ENCODE measurements at places on chromosomes 12 and 14.

- no peak for DNase-seq
Measured at GRCh38 chr14:53124786-53125185, 28.3 kb downstream of the DDHD1 start.

GRCh38 chr12:4849115-4849541, 60.6 kb upstream of the KCNA1 start:
- peak; percentile 47 for DNase-seq

DNA sequence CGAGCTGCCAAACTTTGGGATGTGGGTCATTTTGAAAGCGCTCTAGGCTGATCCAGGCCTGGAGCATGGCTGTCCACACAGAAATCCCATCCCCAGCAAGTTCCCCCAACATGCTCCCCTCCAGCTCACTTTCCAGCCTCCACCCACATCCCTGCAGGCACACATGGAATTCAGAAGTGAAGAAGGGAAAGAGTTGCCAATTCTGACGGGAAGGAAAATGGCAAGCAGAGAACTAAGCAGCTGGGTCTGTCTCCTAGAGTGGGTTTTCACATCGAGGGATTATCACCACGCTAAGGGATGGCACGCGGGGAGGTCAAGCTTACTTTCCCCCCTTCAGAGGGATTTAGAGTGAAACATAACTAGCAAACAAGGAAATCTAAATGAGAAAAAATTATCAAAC, 142.3 kb downstream of the RIMBP2 start:
- DNase-seq: no peak

- DNase-seq: peak; percentile 5
Measured at GRCh38 chr12:117596968-117597367, 235.5 kb upstream of the NOS1 start.

DNA sequence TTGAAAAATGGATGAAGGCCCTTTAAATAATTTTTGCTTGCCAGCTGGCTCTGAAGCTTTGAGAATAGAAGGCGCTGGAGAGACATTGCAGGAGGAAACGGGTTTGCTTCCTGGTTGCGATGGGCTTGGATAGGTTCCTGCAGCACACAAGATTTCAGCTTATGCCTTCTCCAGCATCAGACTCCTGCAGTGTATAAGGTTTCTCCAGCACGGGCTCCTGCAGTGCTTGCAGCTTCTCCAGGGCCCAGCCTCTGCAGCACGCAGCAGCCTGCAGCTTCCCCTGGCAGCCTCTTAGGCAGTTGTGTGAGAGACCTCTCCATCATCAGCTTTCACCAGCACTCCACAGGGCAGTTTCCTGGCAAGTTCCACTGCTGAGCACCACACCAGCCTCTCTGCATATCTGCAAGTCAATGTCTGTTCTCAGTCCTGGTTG, 78.7 kb upstream of the ZDHHC17 start:
- DNase-seq: no peak

DNA sequence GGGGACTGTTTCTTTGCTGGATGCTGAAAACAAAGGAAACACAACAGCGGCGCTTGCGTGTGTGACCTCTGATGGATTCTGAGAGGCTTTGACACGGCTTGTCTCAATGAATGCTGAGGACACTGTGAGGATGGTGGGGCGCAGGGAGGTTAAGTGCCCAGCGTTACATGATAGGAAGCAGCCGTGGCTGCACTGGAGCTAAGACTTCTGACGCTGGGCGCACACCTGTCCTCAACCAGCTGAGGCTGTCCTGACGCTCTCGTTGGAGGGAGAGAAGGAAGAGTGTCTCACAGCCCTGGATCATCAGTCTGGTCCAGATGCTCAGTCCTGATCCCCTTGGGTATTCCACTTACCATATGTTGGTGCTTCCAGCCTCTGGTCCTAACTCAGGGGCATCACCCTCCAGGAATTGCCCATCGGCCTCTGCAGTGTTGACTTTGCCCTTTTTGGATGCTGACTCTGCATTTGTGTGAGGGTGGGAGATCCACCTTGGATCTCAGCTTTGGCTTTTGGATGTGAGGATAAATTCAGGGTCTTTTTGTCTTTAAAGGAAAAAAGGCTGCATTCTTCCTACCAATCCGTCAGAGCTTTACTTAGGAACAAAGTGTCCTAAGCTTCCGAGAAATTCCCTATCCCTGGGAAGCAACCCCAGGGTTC, 125.2 kb downstream of the ZNF664 start:
- no peak for DNase-seq

GRCh38 chr12:96392397-96392796, 7.8 kb downstream of the CDK17 start:
- no peak for DNase-seq

GRCh38 chr12:50647031-50647430, 116.9 kb upstream of the ATF1 start:
- peak; percentile 70 for DNase-seq

DNA sequence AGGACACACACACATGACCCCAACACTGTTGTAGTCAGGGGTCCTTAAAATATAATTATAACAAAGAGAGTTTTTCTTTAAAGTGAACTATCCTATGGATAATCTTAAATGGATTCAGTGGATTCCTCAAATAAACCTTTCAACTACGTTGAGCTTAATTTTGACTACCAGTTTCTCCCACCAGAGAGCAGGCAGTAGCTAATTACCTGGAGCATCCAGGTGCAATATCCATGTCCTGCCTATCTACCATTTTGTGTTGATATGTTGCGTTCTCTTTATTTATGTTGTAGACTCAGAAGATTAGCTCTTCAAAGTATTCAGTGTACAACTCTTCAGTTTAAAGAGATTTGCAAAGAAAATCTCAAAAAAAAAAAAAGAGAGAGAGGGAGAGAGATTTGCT, 127.2 kb upstream of the GZMB start:
- DNase-seq: no peak

GRCh38 chr14:95651821-95652583, 34.2 kb upstream of the TCL1B start:
- peak; percentile 47 for DNase-seq

DNA sequence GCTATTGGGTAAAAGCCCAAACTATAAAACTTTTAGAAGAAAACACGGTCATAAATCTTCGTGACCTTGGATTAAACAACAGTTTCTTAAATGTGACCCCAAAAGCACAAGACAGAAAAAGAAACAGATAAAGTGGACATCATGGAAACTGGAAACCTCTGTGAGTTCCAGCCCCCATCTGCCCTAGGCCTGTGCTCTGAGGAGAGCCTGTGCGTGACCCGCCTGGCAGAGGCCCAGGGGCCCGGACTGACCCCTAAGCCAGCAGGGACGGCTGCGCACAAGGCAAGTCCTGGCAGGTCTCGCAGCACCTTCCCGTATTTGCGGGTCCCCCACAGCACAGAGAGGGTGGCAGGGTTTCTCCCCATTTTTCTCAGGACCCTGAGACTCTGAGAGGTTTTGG, 76.0 kb downstream of the CHGA start:
- no peak for DNase-seq

DNA sequence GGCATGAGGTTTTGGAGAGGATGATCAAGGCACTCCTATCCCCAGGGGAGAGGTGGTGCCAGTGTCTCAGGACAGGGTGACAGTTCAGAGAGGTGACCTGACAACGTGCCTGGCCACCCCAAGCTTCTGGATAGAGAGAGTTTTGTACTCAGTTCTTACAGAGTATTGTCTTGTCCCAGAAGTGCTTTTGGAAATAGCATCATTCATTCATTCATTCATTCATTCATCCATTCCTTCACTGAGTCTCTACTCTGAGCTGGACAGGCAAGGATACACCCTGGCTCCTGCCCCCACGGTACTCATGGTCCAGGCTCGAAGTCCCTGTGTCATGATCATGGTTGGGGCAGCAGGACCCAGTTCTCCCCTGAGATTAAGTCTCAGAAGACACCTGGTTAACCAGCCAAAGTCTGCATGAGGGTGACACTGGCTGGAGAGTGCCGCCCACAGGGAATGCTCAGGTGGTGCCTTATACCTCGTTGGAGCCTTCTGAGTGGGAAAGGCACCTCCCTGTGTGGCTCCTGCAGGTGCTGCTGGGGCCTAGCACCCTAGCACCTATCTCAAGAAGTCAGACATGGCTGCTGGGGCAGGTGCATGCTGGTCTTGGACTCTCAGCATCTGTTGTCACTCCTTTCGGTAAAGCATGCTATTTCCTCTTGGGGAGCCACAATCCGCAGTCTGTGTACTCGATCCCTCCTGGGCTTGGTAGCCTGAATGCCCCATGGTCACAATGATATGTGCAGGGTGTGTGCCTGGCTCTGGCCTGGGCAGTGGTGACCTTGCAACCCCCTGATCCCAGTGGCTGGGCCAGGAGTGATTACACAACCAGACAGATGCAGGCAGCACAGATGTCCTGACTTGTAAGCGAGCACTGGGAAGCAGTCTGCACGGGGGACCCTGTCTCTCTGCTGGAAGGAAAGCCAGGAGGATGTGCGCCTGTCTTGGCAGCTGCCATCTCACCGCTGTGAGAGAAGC, 57.8 kb downstream of the C14orf132 start:
- no peak for DNase-seq

GRCh38 chr12:124612410-124612680, 44.9 kb upstream of the NCOR2 start:
- DNase-seq: no peak

GRCh38 chr14:41663473-41663850, 56.8 kb downstream of the LRFN5 start:
- peak; percentile 59 for DNase-seq

- DNase-seq: peak; percentile 74
Measured at GRCh38 chr12:19186722-19187661, 57.5 kb downstream of the PLEKHA5 start.

DNA sequence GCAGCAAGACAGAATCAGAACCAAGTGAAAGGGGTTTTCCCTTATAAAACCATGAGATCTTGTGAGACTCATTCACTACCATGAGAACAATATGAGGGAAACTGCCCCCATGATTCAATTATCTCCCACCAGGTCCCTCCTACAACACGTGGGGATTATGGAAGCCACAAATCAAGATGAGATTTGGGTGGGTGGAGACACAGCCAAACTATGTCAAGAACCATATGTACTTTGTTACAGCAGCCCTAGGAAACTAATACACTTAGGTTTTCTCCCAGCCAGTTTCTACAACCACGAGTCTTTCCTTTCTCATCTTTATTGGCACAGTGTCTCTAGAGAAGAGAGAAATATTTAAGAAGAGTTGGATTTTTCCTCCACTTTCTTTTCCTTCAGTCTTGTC, 72.6 kb downstream of the BTG1 start:
- no peak for DNase-seq

GRCh38 chr14:73290279-73290678, 53.0 kb downstream of the PAPLN start:
- no peak for DNase-seq

GRCh38 chr12:95802482-95803270, 12.1 kb upstream of the NTN4 start:
- peak; percentile 100 for DNase-seq

DNA sequence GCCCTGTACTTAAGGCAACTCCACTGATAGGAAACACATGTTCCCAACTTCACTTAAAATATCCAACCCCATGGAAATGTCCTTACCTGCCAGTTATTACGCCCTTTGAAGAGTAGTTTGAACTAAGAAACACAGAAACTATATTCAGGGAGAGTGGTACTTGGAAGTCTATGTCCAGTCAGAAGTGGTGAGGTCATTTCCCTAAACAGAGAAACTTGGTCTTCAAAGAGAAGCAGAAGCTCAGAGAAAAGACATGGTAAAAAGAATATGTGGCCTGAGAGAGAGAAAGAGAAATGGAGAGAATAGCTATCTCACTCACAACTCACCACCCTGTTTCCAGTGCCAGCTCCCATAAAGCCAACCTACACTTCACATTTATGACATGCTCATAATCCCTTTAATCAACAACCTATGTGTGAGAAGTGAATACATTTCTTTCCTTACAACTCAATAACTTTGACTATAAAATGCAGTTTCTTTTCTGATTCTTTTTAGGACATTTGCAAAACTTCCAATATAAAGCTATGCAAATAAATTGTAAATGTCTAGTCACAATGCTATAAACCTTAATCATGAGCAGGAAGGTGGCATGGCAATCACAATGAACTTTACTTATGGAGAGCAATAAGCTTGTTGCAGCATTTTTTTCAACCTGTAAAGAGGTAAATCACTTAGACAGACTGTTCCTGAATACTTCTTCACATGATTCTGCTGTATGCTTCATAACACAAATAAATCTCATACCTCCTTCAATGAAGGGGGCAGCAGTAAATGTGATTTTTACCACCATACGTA, 67.1 kb downstream of the CPNE8 start:
- no peak for DNase-seq

GRCh38 chr14:103501041-103501870, 21.4 kb downstream of the CKB start:
- DNase-seq: no peak

GRCh38 chr12:2845280-2845679, 10.4 kb upstream of the NRIP2 start:
- no peak for DNase-seq

- no peak for DNase-seq
Measured at GRCh38 chr14:100780646-100781355, 45.1 kb upstream of the MEG3 start.

DNA sequence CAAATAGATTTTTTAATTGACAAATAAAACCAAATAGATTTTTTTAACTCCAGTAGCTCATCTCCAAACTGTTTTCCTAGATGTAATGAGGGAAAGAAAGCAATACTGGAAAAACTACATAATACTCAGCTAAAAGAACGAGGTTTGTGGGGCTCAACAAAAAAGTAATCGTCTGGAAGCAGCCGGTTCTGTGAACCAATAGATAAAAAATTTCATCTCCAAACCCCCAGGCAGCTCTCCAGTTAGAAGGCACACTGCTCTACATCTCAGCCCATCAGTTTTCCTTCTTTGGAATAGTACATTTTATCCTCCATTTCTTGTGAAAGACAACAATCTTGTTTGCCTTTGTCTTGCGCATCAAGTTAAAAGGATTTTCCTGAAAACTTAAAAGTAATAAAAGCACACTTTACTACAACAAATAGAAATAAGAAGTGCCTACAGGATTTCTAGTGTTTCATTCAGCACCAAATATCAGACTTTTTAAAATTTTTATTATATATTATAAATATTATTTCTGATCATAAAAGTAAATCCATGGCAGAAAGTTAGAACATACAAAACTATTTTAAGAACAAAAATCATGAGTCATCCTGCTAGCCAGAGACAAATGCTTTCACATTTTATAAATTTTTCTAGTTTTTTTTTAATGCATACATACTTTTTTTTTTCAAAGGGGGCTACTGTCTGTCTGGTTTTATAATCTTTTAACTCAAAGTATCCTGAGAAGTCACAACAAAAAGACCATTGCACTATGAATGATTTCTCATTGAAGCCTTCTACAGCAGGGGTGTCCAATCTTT, 67.7 kb downstream of the EPS8 start:
- no peak for DNase-seq

DNA sequence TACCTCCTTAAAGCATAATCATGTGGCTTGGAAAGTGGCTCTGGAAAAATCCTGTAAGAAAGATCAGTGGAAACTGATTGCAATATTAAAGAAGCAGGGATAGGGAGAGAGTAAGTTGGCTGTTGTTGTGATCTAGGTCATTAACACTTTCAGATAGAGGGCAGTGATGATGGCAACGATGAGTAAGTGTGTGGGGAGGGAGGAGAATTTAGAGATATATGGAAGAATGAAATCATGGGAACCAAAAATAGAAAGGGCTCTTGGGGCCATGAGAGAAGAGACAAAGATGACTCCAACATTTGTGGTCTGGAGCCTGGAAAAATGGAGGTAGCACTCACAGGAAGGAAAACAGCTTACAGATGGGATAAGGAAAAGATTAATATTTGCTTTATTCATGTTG, 23.3 kb downstream of the SNRPF start:
- DNase-seq: no peak

GRCh38 chr12:32761716-32762115, 6.0 kb upstream of the YARS2 start:
- DNase-seq: no peak

Measured in renal cortical epithelial cell (primary cell).